Retina (tissue), 1 donor: ENCODE measurements at places on chromosomes 7 and 10.

DNA sequence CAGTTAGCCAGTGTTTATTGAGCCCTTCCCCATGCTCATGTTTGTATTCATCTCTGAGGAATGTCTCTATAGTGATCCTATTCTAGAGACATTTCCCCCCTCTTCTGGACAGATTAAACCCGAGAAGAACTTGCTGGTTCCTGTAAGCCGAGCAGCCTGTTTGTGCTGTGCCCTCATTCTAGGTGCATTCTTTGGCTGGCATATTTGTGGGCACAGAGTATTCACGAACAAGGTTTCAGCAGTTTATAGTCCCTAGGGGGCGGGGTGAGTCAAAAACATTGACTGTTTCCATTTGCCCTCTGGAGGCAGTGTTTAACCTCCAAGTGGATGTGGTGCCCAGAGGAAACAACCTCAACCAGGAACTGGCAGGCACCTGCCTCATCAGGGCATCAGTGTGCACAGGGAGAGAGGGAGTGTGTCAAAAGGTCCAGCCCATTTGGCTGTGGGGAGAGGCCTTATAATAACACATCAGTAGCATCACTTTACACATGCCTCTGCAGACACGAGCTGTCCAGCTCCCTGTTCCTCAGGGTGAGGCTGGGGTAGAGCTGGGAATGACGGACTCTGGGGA lies 273.3 kb upstream of the LRGUK start:
- peak; percentile 20 for DNase-seq

- no peak for DNase-seq
These were observed 85.4 kb downstream of the CCNY start for GRCh38 chr10:35421553-35422178.

GRCh38 chr7:131103997-131104396 lies 223.7 kb upstream of the MKLN1 start:
- DNase-seq = no peak

DNA sequence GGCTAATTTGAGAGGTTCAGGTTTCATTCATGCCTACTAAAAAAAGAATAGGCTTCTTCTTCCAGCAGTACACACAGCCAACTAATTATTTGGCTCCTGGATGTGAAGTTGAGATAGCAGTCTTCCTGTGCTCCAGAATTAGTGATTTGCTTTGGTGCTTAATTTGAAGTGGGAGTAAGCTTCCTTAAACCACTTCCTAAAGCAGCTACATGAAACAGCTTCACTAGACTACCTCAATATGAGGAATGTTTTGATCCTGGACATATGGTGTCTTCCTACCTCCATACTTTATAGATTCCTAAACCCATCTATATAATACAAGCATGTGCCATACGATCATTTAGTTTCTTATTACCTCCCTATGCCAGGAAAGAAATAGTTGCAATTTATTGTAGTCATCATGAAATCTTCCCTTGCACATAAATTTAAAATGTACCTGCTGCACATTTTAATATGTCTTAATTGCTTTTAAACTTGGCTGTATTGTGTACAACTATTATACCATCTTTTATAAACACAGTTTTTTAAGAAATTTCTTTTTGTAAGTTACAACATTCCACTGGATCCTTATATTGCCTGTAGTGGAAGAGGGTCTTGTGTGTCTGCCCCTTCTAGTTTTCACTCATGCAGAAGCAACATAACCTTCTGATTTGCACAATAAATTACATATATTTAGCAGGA lies 8.6 kb downstream of the VIM start:
- DNase-seq = no peak

- no peak for DNase-seq
These were observed 134.9 kb upstream of the ANK3 start for GRCh38 chr10:60524541-60524940.

- DNase-seq = no peak
These were observed 140.6 kb downstream of the NRP1 start for GRCh38 chr10:33193701-33194521.

GRCh38 chr10:79409038-79409725 lies 36.2 kb downstream of the ZCCHC24 start:
- no peak for DNase-seq

DNA sequence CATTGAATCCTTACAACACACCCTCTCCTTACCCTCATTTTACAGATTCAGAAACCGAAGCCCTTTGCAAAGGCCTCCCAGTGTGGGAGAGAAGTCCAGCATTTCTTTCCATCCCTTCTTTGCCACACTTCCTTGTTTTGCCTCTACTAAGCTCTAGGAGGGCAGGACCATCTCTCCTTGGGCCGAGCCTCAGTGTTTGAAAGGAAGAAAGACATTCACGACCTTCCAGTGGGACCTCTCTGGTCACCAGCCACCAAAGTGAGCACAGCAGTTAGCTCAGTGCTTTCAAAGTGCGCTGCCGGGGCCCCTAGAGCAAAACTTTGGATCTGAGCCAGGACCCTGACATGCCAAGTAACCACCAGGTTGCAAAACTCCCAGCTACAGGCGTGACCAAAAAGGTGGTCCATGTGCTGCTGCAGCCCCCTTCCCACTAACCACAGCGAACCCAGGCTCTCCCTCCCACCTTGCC lies 12.4 kb downstream of the CTBP2 start:
- DNase-seq = peak; percentile 8

DNA sequence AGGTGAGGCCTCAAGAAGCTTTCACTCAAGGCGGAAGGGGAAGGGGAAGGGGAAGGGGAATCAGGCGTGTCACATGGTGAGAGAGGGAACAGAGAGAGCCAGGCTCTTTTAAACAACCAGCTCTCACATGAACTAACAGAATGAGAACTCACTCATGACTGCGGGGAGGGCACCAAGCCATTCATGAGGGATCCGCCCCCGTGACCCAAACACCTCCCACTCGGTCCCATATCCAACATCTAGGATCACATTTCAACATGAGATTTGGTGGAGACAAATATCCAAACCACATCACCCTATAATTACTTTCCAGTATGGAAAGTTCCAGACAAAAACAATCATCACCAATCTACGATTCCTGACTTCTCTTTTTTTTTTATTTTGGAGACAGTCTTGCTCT lies 22.9 kb downstream of the HIP1 start:
- DNase-seq = no peak

GRCh38 chr10:93406364-93407145 lies 75.6 kb downstream of the MYOF start:
- DNase-seq = no peak

DNA sequence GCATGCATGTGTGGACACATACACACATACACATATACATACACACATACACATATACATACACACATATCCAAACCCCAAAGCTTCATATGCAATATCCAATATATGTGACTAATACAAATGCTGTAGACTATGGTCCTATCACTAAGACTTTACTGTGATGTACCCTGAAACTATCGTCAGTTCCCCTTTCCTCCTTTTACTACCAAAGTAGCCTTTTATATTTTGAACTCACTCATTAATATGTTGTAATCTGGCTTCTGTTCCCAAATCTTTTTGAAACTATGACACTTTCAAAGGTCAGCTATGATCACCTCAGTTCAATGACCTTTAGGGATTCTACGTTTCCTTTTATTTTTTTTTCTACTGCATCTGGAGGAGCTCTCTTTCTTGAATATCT lies 64.8 kb upstream of the TFEC start:
- no peak for DNase-seq

DNA sequence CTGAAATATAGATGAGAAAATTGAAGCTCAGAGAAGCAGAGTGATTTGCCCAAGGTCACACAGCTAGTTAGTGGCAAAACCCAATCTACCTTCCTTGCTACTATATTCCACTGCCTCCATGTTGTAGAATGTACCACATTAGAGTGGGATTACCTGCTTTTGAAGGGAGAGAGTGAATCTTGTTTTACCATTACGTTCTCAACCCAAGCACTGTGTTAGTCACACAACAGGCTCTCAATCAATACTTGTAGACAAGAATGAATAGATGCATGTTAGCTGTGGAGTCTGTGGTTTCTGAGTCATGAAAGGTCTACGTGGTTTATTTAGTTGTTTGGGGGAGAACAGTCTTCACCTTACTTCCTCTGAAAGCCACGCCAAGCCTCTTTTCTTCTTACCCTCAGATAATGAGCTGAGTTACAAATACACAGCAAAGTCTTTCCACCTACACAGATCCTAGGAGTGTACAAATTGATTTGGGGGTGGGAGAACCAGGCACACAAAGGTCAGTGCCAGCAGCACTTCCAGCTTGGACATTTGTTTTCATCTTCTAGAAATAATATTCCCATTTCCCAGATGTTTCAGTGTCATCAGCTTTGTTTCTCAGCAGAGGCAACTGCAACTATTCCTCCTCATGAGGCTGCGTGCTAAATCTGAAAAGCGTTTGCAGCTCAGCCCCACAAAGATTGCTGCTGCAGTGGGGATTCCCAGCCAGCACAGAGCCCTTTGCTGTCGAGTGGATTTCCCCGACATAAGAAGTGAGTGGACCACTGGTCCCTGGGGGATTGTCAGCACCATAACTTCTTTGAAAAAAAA lies 71.5 kb upstream of the ADO start:
- no peak for DNase-seq

- DNase-seq = no peak
These were observed 12.4 kb upstream of the SRRM3 start for GRCh38 chr7:76189276-76189675.

GRCh38 chr7:2248984-2249694 lies 7.1 kb downstream of the NUDT1 start:
- DNase-seq = no peak

DNA sequence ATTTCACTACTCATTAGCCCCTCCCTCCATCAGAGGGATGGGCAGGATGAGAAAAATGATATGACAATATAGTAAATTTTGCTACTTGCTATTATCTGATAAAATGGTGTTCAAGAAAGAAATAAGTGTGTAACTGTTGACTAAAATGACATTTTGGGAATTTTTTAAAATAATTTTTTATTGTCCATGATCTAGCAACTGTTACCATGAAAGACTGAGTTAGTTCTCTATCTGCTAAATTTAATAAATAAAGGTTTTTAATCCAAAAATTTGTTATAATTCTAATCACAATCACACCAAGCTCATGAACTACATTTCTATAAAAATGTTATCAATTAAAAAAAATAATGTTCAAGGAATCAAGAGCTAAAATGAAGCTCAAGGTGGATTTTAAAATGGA lies 28.7 kb upstream of the EPC1 start:
- no peak for DNase-seq

GRCh38 chr10:108014902-108015177 lies 850.3 kb upstream of the SORCS1 start:
- DNase-seq = no peak

GRCh38 chr10:60537697-60538096 lies 148.0 kb upstream of the ANK3 start:
- no peak for DNase-seq

GRCh38 chr10:1531883-1532597 lies 205.3 kb downstream of the ADARB2 start:
- DNase-seq = no peak

DNA sequence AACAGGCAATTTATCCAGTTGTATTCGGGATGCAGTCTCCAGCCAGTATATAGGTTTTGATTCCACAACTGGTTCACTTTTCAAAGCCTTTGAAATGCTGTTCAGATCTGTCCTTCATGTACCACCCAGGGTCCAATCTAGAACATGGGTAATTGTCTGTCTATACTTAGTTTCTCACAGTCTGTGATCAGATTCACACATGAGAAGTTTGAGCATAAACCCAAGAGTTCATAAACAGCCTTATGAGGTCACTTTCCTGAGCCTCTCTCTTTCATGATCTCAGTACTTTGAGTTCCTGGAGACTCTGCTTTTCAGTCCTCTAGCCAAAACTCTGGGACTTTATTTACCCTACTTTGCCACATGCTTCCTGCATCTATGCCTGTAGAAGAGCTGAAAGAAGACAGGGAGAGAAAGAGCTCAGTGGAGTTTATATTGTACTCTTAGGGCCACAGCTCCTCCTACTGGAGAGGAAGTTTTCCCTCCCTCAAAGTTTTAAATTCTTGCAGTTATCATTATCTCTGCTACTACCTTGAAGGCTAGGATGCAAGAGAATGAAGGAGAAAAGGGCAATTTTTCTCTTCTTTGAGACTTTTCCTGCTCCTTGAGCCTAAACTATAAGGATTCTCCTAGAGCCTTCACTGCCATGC lies 172.0 kb downstream of the ZEB1 start:
- no peak for DNase-seq

GRCh38 chr7:33841705-33842129 lies 63.6 kb upstream of the BMPER start:
- DNase-seq = no peak

DNA sequence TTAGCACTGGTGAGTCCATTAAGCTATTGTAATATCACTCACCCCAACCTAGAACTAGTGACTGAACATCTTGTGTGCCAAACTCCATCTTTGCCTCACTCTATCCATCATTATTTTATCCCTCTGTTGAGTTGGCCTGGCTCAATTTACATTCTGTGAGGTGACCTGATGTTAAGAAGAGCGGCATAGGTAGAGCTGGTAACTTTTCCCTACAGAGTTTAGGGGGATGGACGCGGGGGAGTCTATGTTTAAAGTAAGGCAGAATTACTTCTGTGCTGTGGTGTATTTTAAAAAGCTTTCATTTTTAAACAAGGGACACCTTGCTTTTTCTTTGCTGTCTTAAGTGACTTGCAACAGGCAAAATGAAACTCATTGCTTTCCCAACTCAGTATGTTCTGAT lies 186.3 kb downstream of the CREB5 start:
- no peak for DNase-seq

GRCh38 chr10:113433711-113434110 lies 119.1 kb upstream of the HABP2 start:
- no peak for DNase-seq

DNA sequence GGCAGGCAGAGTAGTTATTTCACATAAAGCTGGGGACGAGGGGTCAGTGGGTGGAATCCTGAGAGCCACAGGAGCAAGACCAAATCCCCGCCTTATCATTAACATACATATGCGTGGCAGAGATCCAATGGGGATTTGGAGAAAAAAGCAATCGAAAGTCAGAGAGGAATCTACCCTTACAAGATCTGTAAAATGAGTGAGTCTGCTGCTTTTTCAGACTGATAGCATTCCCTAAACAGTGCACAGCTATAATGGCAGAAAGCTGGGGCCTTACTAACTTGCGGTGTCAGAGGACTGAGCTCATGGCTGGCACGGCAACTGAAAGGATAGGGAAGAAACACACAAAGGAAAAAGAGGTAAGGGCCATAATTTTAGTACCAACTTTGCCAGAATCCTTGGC lies 25.0 kb downstream of the GPR22 start:
- no peak for DNase-seq

- no peak for DNase-seq
These were observed 108.7 kb upstream of the PRR15 start for GRCh38 chr7:29454899-29455451.

DNA sequence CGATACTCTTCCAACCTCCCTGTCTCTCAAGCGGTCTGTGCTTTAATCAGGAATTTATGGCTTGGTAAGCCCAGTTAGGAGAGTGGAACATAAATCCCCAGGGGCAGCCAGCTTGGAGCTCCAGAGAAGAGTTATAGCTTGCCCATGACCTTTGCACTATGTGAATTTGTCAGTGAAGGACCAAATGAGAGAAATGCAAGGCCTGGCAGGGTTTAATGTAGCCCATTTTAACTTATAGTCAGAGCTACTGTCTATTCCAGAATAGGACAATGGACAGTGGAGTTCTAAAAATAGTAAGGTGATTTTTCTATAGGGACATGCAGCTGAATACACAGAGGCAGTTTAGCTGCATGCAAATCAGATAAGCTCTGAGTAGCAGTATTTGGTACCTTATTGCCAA lies 142.6 kb upstream of the CAV2 start:
- DNase-seq = no peak

- peak; percentile 95 for DNase-seq
These were observed 8.5 kb downstream of the SP8 start for GRCh38 chr7:20778063-20778721.
